Left hindlimb (tissue), 1 donor: ENCODE measurements at places on chromosomes 6 and 20.
A peak's percentile ranks its signal among the peaks of the same experiment; 100 is the strongest.

- DNase-seq, result no peak
Measured at GRCh38 chr6:138222901-138223546, 4.7 kb upstream of the PBOV1 start.

GRCh38 chr6:31352683-31353383 lies 4.1 kb downstream of the HLA-B start:
- DNase-seq, result no peak

- DNase-seq, result no peak
Measured at GRCh38 chr6:14396826-14397517, 279.4 kb downstream of the CD83 start.

- DNase-seq, result peak; percentile 62
Measured at GRCh38 chr20:49186535-49187329, 1.4 kb downstream of the STAU1 start.

DNA sequence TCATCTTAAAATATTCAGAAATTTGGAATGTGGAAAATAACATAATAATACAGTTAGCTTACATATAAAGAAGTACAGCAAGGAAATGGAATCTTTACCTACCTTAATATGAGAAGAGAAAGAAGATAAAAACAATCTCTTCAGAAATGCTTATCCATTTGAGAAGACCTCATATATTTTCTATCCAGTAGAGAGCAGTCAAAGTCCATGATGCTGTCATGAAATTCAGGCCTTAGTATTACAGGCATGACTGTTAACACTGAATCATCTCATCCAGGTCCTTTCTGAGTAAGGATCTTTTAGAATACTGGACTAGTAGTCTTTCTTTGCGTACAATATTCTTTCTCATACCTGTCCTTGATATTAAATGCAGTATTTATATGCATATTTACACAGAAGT lies 713.4 kb downstream of the CD109 start:
- no peak for DNase-seq

GRCh38 chr6:113077794-113078193 lies 730.7 kb downstream of the RFPL4B start:
- DNase-seq, result no peak

DNA sequence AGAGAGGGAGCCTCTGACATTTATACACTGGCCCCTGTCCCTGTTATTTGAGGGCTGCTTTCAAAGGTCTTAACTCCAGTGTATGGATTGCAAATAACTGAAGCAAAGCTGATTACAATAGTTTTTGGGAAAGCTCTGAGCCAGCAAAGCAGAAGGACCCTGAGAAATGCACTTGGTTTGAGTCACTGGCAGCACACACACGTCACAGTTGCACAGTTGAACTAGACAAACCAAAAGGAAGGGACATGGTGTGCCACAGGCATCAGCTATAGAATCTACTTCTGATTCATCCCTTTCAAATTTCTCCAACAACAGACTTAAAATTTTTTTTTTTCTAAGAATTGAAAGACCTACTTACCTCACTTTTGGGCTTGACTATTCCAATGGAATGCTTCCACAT lies 56.4 kb downstream of the SNRNP48 start:
- DNase-seq, result no peak

- DNase-seq, result no peak
Measured at GRCh38 chr20:13996265-13996664, 949 bp downstream of the MACROD2 start.

GRCh38 chr6:71481801-71482200 lies 193.2 kb downstream of the OGFRL1 start:
- DNase-seq, result no peak

GRCh38 chr6:37779111-37779800 lies 40.3 kb upstream of the ZFAND3 start:
- no peak for DNase-seq

- no peak for DNase-seq
Measured at GRCh38 chr20:62924442-62925075, 1.7 kb downstream of the DIDO1 start.

DNA sequence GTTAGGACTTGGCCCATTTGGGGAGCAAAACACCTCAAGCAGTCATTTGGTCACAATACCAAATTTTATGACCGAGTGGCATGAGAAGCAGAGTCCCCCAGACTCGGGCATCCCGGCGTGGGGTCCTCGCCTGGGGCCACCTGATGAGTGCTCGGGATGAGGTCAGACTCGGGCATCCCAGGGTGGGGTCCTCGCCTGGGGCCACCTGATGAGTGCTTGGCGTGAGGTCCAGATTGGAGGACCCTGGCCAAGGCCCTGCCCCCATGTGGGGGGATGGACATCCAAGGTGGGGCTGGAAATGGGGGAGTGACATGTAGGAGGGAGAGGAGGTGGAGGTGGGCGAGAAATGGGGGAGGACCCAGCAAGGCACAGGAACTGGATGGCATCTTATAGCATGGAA lies 56.1 kb upstream of the CST7 start:
- DNase-seq, result no peak

- peak; percentile 46 for DNase-seq
Measured at GRCh38 chr20:19885939-19886660, 128.0 kb downstream of the RIN2 start.

DNA sequence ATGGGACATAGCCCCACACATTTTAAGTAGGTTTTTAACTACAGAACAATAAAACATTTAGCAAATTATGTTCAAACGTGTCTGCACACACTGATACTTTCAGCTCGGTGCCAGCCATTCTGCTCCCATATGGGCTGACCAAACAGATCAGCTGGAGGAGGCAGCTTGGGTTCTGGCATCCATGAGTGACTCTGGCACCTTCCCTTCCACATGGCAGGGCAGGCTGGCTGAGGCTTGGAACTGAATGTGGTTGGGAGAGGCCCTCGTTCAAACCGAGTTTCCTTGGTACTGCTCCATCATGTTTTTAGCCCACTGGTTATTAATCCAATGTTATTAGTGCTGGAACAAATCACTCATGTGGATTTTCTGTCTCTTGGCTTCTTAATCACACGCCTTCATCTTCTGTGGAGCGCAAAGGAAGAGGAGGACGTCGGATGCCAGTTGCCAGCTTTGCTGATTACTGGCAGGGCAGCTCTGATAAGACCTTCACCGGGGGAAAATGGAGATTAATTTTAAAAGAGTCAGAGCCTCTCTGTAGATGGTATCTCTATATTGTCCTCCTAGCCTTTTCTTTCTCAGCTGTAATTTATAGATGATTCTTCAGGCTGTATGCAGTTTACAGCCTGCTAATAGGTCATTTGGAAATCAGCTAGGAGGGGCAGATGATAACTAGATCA lies 93.1 kb upstream of the TIAM2 start:
- no peak for DNase-seq

DNA sequence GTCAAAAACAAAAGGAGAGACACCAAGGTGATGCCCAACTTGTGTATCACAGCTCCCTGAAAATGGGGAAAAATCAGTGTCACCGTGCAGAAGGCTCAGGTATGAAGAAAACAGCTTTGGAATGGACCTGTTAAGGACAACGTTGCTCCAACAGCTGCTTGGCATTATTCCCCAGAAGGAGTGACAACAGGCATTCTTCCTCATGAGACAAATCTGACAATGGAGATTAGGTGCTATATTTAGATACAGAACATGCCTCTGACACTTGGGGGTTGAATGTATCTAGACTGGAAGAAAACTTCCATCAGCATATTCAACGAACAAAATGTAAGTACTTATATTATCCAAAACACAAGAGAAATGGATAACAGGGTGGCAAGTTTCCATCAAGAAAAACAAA lies 87.7 kb downstream of the MBOAT1 start:
- DNase-seq, result no peak

DNA sequence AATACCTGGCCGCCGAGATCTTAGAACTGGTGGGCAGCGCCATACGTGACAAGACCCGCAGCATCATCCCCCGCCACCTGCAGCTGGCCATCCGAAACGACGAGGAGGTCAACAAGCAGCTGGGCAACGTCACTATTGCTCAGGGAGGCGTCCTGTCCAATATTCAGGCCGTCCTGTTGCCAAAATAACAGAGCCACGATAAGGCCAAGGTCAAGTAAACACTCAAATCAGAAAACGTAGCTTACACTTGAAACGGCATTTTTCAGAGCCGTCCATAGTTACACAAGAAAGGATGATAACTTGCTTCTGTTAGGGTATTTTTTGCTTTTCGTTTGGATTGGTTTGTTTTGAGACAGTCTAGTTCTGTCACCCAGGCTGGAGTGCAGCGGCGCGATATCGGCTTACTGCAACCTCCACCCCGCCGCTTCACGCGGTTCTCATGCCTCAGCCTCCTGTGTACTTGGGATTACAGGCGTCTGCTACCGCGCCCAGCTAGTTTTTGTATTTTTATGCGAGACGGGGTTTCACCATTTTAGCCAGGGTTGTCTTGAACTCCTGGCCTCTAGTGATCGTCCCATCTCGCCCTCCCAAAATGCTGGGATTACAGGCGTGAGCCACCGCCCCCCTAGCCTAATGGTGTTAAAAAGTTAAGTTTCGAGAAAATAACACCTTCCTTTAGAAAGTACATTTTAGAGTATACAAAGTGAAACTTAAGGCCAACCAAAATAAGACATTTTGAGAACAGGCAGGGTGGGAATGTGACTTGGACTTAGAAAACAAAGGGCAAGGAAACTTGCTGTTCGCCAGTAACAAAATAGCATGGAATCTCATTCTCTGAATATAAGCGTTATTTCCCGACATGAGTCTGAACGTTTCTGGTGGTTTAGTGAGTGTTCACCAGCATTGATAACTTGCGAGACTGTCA lies 42.8 kb upstream of the HFE start:
- DNase-seq, result peak; percentile 57

- DNase-seq, result no peak
Measured at GRCh38 chr6:11436508-11437096, 100.9 kb upstream of the TMEM170B start.

DNA sequence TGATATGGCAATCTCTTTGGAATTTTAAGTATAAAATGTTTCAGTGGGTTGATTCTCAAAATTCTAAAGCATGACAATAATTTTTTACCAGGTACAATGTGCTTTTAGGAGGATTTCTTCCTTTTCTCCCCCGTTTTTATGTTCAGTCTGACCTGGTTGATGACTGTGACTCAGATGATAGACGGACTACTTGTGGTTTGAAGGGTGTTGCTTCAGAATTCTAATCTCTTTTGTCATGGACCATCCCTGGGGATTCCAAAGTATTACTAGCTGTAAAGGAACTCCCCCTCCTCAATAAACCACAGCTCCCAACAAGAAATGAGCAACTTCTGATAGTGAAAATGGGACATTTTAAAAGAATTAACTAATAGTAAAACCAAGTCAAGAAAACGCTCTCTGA lies 34.9 kb upstream of the TNFAIP3 start:
- no peak for DNase-seq

GRCh38 chr6:132713352-132714134 lies at the start of gene VNN1:
VNN1 (minus strand) TSS chr6:132714055; CDS start chr6:132714035, 20 bp downstream.
- no peak for DNase-seq

- DNase-seq, result no peak
Measured at GRCh38 chr6:155030148-155030720, 35.1 kb downstream of the TIAM2 start.

DNA sequence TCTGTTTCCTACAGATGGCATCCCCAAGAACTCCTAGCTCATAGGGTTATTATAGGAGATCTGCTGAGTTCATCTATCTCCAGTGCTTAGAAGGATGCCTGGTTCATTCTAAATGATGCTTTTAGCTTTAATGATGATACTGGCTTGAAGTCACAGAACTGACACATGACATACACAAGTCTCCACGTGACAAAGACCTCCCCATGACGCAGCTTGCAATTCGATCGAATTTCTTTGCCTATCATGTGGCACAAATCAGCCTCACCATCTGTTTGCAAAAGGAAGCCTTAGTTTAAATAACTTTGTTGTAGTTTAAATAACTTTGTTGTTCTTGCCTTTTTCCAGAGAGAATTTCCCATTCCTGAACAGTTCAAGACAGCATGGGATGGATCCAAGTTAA lies 44.1 kb upstream of the FAM8A1 start:
- no peak for DNase-seq

DNA sequence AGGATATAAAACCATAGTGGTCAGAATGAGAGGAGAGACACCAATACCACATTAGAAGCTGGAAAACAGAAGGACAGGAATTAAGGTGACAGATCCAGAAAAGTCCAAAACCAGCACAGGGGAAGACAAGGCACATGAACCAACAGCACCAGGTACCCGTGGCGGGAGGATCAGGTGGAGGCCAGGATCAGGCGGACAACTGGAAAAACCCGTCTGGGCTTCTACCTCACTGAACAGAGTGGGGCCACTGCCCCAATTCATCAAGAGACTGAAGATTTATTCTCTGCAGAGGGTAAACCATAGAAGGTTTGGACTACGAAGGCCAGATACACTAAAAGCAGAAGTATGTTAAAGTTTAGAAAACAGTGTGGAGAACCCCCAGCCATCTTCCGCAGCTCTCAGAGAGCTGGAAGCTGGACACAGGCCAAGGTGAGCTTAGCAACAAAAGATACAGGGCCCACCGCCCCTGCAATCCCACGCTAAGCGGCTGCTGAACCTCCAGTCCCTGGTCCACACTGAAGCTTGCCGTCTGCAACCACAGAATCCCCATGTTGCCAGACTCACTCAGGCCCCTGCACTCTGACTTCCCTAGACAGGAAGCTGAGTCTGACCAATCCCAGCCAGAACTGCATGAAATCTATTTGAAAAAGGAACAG lies 29.9 kb downstream of the ABHD12 start:
- no peak for DNase-seq

DNA sequence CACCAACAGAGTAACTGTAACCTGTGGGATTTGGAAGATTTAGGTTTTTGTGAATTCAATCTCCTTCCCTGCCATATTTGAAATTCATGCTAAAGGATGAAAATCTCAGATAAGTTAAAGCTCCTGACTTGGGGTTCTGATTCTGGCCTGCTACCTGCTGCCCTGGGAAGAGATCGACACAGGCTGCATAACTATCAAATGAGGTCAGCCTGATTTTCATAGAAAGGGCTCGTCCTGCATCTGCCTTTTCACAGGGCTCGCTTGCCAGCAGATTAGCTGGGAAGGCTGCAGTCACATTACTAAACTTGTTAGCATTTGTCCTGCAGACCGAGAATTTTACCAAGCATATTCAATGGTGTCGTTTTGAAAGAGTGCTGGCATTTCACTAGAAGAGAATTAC lies 14.6 kb downstream of the GCLC start:
- DNase-seq, result no peak

GRCh38 chr6:159184559-159184958 lies 15.4 kb downstream of the FNDC1 start:
- no peak for DNase-seq

DNA sequence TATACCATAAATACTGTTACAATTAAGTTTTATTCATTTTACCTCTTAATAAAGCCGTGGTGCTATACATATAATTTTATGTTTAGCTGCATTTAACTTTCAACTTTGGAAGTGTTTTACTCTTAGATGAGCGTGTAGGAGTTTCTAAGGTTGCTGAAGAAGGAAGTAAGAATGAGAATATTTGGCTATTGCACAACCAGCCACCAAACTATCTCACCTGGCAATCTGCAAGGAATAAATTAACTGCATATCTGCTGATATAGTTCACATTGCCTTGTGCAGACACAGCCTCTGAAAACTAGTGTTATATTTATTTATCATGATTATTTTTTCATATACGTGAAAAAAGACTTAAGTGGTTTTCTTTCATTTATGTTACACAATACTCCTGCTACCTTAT lies 230.4 kb downstream of the PLCB1 start:
- DNase-seq, result no peak

GRCh38 chr20:19851861-19852260 lies 93.8 kb downstream of the RIN2 start:
- no peak for DNase-seq
